ENCODE measurements at places on chromosomes 1 and 21.

GRCh38 chr1:14338509-14338908 is 260.0 kb upstream of the KAZN start:
- no peak for DNase-seq

DNA sequence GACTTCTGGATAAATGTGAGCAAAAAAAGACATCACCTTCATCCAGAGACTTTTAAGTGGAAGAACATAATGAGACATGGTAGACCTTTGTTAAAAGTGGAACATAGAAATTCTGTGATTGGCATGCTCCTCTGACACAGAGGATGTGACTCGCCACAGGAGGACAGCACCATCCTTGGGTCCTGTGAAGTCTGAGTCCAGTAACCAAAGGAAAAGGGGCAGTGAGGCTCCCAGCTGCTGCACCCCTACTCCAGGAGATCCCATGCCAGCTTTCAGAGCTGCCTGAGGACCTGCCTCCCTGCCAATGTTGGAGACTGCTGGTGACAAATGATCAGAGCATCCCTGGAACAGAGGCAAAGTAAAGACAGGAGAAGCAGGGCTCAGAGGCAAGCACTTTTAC is 136.2 kb downstream of the BRINP2 start:
- DNase-seq, result no peak

DNA sequence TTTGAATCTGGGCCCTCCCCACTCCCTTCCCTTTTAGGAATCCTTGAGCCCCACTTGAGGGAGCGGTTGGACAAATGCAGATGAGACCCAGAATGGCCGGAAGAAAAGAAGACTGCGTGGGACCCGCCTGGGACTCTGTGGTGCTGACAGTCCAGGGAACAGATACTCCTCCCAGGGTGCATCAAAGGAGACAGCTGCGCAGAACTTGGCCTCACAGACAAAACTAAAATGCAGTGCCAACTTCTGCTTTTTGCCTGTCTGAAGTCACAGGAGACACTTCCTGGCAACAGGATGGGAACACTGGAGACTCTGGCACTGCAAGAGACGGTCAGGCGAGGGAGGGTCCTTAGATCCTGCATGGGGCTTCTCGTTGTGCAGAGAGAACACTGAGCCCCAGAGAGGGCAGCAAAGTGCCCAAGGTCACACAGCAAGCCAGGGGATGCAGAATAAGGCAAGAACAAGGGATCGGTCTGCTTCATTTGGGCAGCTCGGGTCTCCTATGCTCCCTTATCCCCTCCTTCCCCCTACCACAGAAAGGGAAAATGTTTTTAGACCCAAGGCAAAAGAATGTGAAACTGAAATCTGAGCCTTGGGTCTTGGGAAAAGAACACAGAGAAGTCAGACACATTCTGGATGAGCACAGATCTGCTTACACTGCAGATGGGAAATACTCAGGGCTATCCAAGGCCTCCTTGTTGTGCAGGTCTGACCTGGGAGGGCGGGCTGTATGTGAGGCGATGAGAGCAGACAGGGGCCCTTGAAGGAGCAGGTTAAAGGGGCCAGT is 182.4 kb downstream of the TRABD2B start:
- no peak for DNase-seq

DNA sequence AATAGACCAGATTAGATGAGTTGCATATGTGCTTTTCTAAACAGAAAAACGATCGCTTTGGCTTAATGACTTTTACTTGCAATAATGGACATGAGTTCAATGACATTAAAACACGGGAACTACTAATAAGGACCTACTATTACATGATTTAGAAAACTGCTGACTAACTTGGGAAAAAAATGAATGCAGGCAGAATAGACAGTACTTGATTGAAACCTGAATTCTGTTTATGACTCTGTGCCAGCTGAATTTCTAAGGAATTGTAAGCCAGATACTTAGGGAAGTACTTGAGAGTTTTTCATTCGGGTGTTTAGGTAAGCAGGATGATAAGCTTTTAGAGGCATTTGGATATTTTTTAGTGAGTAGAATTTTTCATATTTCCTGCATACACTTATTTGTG is 12.0 kb downstream of the ADGRL2 start:
- DNase-seq, result no peak

DNA sequence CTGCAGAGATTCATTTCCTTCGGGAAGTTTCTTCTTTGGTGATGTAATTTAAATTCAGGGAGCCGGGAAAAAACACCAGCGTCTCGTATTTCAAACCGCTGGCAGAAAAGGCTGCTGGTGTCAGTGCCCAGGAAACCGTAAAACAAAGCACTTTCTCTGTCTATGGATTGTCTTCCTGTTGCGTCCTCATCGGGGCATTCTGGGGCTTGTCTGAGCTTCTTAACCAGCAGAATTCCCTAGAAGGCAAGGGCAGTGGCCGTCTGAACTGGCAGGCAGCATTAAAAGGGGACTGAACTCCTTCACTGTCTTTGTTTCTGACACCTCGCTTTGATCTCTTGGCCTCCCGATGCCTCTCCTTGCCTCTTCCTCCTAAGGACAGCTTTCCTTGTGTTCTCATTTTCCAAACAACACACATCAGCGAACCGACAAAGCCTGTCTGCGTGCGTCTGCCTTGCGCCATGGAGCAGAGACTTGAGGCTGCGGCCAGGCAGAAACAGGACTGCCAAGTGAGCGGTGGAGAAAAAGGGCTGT is 391.6 kb upstream of the VAMP3 start:
- DNase-seq, result no peak

- no peak for DNase-seq
Observed at GRCh38 chr1:52186449-52186848, 44.6 kb downstream of the ZFYVE9 start.

DNA sequence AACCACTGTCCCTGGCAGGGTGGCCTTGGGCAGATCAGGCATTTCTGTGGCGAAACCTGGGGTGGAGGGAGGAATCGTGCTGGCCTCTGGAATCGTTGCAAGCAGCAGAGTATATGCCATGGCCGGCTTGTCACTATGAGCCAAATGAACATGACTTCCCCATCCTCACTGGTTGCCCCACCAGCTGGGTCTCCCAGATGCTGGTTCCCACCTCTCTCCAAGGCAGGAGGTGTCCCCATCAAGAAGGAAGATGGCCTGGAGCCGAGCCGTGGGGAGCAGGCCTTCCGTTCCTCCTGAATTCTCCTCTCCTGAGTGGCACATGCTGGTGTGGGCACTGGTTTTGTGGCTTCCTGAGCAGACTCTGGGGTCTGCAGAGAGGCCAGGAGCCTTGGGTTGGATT is 60.2 kb upstream of the ACTRT2 start:
- no peak for DNase-seq

DNA sequence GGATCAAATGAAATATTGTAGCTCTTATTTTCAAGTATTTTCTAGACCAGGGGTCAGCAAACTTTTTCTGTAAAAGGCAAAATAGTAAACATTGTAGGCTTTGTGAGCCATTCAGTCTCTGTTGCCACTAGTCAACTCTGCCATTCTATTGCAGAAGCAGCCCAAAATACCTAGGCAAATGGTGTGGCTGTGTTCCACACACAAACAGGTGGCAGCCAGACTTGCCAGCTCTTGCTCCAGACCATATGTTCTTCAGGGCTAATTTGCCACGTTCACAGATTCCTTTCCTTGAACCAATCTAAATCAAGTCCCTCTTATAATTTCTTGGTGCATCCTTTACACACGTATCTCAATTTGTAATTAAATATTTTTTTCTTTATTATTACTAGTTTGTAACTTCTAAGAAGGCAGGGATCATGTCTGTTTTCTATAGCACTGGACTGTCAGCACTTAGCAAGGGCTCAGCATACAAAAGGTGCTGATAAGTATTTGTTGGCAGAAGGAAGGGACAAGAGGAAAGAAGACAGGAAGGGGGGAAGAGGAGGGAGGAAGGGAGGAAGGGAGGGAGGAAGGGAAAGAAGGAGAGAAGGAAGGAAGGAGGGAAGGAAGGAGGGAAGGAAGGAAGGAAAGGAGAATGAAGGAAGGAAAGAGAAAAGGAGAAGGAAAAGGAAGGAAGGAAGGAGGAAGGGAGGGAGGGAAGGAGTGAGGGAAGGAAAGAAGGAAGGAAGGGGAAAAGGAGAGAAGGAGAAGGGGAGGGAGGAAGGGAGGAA is 106.5 kb upstream of the EDEM3 start:
- DNase-seq, result no peak

- DNase-seq, result peak; percentile 16
Observed at GRCh38 chr1:228346731-228347130, 59.9 kb downstream of the TRIM11 start.

GRCh38 chr1:156485984-156486383 is 14.6 kb downstream of the MEF2D start:
- DNase-seq, result no peak

- DNase-seq, result no peak
Observed at GRCh38 chr1:2232916-2233438, 4.9 kb downstream of the SKI start.

GRCh38 chr1:23395154-23395724 is 25.6 kb upstream of the ZNF436 start:
- DNase-seq, result no peak

GRCh38 chr1:70034403-70034802 is 171.0 kb downstream of the LRRC40 start:
- no peak for DNase-seq

DNA sequence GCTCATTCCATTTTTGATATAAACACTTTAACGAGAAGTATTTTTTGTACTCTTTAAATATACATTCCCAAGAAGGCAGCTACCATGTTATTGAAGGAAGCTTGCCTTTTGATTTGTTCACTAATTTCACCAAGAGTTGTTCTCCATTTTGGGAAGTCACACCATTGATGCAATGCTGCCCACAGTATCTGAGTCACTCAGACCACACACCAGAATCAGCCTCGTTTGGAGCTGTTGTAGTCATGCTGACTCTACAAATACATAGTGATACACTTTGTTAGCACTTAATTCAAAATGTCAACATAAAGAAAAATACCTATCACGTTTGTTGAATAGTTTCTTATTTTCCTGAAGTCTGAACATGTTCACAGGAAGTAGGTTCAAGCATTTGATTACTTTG is 78.7 kb downstream of the PAPPA2 start:
- DNase-seq, result no peak

- DNase-seq, result no peak
Observed at GRCh38 chr1:185775501-185775900, 41.3 kb downstream of the HMCN1 start.

- peak; percentile 32 for DNase-seq
Observed at GRCh38 chr1:20187103-20187812, 940 bp upstream of the PLA2G2C start.

- no peak for DNase-seq
Observed at GRCh38 chr1:114002492-114003239, 23.4 kb downstream of the OLFML3 start.

- DNase-seq, result no peak
Observed at GRCh38 chr1:28135371-28136168, 40.9 kb downstream of the PTAFR start.

DNA sequence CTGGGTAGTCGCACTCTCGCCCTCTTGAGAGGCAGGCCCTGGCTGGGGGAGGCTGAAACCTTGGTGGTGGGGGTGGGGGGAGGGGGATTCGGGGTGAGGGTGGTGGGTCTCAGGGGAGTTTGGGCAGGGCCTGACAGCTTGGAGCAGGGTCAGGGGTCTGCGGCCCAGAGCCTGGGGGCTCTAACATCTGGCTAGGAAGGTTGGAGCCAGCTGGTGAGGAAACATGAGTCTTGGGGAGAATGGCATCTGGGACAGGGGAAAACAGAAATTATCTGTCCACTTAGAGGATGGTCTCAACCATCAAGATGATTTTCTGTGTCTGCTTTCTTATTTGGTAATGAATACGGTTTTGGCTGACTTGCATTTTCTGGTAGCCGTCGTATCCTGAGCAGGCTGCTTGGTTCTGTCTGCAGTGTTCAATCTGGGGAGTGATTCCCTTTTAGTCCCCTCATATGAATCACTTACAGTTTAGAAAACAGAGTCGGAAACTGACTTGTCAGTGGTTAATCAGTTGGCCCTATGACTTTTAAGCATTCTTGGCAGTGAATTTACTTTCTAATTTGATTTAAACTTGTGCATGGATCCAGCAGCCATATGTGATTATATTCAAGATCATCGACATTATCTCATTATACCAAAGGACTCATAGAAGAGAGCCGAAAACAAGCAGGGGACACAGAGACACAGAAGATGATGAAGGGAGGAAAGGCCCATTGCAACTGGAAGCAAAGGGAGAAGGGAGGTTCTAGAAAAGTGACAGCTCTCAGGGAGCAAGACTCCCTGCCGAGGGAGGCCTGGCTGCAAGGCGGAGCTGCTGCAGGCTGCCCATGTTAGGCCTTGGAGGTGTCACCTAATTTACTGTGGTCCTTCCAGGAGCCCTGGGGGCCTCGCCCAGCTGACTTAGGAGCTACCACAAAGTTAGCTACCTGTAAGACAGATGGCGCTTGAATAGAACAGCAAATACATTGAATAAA is 237.6 kb downstream of the SDCCAG8 start:
- DNase-seq, result no peak

- DNase-seq, result no peak
Observed at GRCh38 chr1:112255080-112255479, 140.9 kb upstream of the CTTNBP2NL start.

DNA sequence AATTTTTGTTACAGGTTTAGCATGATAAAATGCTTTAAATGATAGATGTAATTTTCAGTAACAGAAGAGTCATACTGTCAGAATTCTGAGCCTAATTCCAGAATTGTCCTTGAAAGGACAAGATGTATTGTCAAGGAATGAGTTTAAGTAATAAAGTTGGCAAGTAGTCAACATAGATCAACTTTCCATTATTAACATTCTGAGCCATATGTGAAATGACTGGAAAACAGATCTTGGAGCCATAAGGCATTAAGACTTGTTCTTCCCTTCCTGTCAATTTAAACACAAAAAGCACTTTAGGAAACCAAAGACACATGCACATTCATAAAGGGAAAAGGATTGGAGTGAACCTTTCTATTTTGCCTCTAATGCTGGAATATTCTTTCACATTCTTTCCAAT is 107.0 kb downstream of the ODF2L start:
- DNase-seq, result no peak

GRCh38 chr21:46045154-46045553 is 52.8 kb upstream of the COL6A2 start:
- no peak for DNase-seq

DNA sequence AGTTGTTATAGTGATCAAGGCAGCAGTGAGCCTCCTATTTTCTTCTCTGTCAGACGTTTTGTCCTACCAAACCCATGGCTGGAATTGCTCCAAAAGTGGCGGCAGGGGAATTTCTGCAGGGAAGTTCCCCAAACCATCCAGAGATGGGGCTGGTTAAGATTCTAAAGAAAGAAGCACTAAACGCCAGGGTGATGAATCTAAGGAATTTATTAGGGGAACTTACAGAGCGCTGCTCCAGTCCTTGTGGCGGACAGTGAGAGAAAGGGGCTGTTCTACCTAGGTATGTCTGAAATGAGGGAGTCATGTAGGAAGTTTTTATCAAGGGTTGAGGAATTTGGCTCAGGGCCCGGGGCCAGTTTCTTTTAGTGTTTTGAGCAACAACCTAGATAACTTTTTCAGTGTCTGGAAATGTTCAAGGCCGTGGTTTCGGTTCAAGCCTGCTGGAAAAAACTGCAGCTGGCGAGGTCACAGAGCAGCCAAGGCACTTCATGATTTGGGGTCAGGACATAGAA is 222.4 kb upstream of the B3GALT2 start:
- DNase-seq, result no peak

- no peak for DNase-seq
Observed at GRCh38 chr1:184624626-184625025, 130.0 kb downstream of the EDEM3 start.

Data from activated naive CD4-positive, alpha-beta T cell treated with anti-CD3 and anti-CD28 coated beads, Interleukin-2, amount 10 ng/mL, durations not matched to agents 7 days and 5 days (primary cell).